Activated CD4-positive, alpha-beta T cell treated with anti-CD3 and anti-CD28 coated beads, Interleukin-2, amount 10 ng/mL, durations not matched to agents 7 days and 5 days (primary cell): ENCODE measurements at places on chromosomes 13 and 19.

- no peak for DNase-seq
Observed at GRCh38 chr13:33230178-33230881, 55.2 kb downstream of the STARD13 start.

DNA sequence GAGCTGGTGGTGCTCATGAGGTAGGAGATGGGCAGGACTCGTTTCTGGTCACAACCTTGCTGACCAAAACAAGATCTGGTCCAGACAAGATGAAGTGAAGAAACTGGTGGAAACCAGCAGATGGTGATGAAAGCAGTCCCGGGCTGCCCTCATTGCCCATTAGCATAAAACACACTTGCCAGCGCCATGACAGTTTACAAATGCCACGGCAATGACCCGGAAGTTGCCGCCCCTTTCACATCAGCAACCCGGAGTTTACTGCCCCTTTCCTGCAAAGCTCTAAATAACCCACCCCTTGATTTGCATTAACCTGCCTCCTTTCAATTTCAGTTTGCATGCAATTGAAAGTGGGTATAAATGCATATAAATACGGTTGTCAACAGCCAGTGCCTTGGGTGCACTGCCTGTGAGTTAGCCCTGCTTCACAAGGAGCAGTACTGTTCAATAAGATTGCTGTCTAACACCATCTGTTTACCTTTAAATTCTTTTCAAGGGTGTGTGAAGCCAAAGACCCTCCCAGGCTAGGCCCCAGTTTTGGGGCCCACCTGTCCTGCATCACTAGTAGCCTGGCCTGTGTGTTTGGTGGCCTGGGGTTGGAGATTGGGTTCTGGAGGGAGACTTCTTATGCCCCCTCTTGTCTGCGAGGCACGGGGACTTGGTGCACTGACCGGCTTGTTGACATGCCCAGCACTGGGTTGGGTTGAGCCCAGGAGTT lies 38.8 kb downstream of the CHST8 start:
- no peak for DNase-seq

DNA sequence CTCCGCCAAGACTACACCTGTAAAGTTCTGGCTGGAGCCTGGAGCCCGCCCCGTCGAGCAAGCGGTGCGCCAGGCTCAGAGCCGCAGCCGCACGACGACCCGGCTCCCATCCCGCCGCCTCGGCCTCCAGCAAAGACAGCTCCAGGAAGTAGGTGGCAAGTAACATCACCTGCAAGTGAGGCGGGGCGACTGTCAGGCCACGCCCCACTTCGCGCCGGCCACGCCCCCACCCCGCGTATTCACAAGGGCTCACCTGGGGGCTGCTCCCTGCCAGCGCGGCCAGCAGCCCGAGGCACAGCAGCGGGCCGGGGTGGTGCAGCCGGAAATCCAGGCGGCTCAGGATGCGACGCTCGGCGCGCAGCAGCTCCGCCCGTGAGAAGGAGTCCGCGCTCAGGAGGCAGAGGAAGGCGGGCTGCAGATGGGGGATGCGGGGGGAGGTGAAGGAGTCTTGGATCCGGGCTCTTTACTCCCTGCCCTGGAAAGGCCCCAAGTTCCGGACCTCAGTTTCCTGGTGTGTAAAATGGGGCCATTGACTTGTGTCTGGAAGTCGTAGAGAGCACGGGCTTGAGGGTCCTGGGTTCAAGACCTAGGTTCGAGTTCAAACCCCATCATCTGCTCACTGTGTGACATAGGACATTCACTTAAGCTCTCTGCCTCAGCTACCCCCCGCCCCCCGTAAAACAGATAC lies 3.2 kb downstream of the CCNP start:
- DNase-seq, result peak; percentile 53

- DNase-seq, result no peak
Observed at GRCh38 chr13:66314911-66315310, 915.2 kb downstream of the PCDH9 start.

- no peak for DNase-seq
Observed at GRCh38 chr13:23021906-23022305, 158.9 kb upstream of the SGCG start.

DNA sequence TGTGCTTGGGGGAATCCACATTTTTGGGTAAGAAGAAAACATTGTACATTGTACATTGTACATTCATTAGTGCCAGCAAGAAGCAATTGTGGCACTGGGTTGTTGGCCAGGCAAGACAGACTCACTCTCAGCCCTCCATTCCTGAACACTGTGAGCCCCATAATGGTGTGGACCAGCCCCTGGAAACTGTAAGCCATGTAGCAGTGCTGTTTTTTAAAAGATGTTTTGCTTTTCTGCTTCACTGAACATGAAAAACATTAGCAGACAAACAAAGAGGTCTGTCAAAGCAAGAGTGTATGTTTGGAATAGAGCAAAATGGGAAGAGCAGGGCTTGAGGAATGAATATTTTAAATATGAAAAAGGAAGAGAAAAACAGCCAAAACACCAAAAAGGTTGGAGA lies 39.1 kb upstream of the IL17D start:
- DNase-seq, result no peak

DNA sequence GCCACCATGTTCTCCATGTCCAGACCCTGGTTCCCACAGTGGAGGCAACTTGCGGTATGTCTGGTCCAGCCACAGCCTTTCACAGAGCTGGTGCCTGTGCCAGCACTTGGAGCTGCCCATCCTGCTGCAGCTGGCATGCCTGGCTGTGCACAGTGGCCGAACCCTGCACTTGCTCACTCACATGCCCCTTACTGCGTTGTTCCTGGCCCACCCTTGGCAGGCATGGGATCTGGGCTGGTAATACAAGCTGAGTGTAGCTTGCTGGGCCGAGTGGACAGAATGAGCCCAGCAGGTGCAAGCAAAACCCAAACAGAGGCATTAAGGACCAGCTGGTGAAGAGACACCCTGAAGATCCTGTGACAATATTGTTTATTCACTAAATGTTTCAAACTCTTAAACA lies 583.9 kb upstream of the SLITRK6 start:
- no peak for DNase-seq

DNA sequence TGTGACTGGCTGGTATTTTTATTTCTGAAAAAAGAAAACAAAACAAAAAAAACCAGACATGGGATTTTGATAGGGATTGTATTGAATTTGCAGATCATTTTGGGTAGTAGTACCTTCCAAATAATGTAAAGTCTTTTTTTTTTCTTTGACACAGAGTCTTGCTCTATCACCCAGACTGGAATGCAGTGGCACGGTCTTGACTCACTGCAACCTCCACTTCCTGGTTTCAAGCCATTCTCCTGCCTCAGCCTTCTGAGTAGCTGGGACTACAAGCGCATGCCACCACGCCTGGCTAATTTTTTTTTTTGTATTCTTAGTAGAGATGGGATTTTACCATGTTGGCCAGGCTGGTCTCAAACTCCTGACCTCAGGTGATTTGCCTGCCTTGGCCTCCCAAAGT lies 4.2 kb downstream of the ZNF101 start:
- no peak for DNase-seq

- peak; percentile 80 for DNase-seq
Observed at GRCh38 chr19:38729653-38730469, 14.4 kb downstream of the CAPN12 start.

- no peak for DNase-seq
Observed at GRCh38 chr19:35645680-35646511, 2.2 kb upstream of the COX6B1 start.

GRCh38 chr13:41463838-41464602 lies 6.7 kb downstream of the RGCC start:
- peak; percentile 59 for DNase-seq

DNA sequence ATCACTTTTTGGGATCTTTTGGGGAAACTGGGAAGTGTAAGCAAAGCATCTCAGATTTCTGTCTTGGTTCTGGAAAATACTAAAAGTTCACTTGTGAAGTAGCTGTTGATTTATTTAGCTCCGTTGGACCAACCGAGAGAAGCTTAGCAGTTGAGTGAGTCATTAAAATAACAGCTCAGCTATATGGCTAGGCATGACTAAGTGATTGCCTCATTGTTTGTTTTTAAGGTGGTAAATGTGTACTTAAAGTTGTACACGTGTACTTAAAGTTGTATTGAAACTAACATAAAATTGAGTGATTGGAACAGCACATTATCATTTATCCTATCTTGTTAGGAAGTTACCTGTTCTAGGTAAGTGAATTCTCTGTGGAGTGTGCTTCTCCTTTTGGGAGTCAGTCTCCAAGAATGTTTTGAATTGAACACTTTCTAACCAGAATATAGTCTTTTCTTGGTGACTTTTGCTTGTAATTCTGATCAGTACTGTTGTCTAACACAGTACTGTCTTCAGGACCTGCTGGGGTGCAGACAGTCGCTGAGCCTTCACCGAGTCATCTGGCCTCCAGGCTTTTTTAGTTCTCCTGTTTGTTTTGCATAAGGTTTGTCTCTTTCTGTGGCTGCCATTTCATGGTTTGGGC lies 2.9 kb upstream of the DCUN1D2 start:
- no peak for DNase-seq

DNA sequence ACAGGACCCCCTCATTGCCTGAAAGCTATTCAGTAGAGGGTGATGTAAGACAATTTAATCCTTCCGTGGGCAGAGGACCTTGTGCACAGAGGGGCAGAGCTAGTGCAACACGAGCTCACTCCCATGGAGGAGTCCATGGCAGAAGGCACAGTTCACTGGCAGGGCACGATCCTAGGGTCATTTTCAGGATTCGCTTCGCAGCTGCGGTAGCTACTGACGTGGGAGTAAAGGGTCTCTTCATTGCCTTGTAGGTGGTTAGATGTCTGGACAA lies 207.8 kb downstream of the FOXO1 start:
- DNase-seq, result no peak
